Stimulated activated CD4-positive, alpha-beta T cell treated with anti-CD3 and anti-CD28 coated beads, Interleukin-15, amount 100 ng/mL, for 1 hour (primary cell): ENCODE measurements at places on chromosomes 1 and 21.

DNA sequence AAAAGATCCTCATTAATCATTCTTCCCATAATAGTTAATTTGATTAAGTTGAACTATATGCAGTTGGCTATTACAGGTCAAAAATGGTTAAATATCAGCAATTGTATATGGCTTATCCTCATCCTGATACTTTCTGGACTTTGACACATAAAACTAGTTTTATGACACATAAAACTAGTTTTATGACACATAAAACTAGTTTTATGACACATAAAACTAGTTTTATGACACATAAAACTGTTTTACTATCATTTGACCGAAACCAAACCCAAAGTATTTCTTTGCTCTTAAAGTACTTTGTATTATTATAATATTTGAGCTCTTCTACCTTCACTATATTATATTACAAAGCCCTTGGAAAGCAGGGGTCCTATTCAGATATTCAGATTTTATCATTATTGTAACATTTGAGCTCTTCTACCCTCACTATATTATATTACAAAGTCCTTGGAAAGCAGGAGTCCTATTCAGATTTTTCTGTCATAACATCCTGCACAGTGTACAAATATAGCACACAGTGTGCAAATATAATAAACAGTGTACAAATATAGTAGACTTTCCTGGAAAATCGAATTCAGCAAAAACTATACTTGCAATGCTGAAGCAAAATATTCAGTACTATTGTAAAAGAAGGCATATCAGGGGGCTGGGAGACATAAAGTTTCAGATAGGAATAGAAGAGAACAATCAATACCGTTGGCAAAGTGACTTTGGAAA, 53.0 kb downstream of the NVL start:
- DNase-seq: no peak

GRCh38 chr1:58755468-58755872, 28.4 kb downstream of the JUN start:
- peak; percentile 4 for DNase-seq

DNA sequence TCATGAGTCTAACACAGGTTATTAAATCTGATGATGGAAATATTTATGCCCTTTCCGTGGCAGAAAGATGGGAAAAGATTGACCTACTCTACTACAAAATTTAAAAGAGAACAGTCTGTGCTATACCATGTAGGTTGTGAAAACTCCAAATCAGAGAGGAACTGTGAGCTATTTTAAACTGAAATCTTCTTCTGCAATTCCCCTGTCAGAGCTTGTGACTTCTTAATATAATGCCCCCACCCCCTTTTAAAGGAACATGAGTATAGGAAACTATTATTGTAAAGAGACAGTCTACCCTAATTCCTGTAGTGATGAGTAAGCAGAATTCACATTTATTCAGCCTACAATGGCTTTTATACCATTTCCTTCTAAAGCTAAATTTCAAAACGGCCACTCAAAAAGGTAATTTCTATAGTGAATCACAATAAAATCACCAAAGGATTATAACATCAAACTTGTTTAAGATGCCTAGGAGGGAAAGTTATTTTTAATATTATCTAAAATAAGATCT, 11.7 kb downstream of the DSCAM start:
- DNase-seq: no peak

GRCh38 chr1:167770127-167770526, 48.3 kb downstream of the MPZL1 start:
- no peak for DNase-seq

GRCh38 chr1:24987424-24987823, 57.3 kb upstream of the RUNX3 start:
- no peak for DNase-seq

- DNase-seq: no peak
Measured at GRCh38 chr1:14915356-14916054, 238.0 kb upstream of the TMEM51 start.

- DNase-seq: no peak
Measured at GRCh38 chr1:162736184-162736583, 54.3 kb upstream of the HSD17B7 start.

GRCh38 chr1:234755449-234755863, 145.5 kb upstream of the IRF2BP2 start:
- DNase-seq: no peak

GRCh38 chr21:40765811-40766210, 81.1 kb downstream of the DSCAM start:
- DNase-seq: no peak

GRCh38 chr1:245946905-245947304, 560.2 kb downstream of the SMYD3 start:
- DNase-seq: no peak

- no peak for DNase-seq
Measured at GRCh38 chr21:45303751-45304475, 16.2 kb upstream of the POFUT2 start.

- DNase-seq: no peak
Measured at GRCh38 chr1:93362237-93362636, 16.5 kb downstream of the DR1 start.

DNA sequence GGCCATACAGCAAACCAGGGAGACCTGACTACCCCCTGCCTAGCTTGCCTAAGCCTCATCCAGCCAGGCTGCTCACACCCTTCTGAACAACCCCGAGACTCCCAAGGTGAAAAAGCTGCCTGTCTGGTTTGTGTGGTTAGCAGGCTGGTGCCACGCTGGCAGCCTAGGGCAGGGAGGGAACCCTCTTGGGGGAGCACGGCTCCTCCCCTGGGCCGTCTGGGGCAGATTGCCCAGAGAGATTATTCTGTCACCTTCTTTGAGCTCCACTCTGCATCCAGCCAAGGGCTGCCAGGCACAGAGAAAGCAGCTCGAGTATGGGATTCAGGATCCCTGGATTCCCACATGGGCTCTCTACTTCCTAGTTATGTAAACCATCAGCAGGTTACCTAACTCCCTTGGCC, 27.5 kb upstream of the TCEA3 start:
- no peak for DNase-seq

- no peak for DNase-seq
Measured at GRCh38 chr1:206663362-206663761, 21.3 kb upstream of the MAPKAPK2 start.

DNA sequence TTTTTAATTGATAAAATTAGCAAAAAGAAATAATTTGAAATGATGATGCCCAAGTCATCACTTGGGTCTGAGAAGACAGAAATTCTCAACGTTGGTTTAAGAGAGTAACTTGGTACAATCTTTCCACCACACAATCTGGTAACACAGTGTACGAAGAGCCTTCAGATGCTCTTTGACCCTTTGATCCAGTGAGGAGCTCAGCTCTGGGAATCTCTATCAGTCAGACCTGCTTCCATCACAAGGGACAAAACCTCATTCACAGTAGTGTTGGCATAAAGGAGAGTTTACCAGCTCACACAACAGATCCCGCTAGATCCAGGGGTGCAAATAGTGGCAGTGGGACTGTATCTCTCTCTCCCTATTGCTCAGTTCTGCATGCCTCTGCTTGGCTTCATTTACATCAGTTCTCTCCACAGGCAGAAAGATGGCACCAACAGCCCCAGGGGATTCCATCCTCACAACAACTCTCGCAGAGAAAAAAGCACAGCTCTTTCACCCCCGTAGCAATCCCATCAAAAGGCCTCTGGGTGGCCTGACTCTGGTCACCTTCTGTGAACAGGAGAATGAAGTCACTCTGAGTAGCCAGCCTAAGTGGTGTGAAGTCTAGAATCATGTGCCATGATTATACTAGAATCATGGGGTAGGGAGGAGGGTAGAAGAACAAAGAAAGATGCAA, 119.7 kb downstream of the ZNF281 start:
- DNase-seq: no peak

GRCh38 chr1:116908820-116909511, 750 bp upstream of the PTGFRN start:
- no peak for DNase-seq

- DNase-seq: no peak
Measured at GRCh38 chr1:110876748-110877341, 3.9 kb downstream of the CD53 start.

DNA sequence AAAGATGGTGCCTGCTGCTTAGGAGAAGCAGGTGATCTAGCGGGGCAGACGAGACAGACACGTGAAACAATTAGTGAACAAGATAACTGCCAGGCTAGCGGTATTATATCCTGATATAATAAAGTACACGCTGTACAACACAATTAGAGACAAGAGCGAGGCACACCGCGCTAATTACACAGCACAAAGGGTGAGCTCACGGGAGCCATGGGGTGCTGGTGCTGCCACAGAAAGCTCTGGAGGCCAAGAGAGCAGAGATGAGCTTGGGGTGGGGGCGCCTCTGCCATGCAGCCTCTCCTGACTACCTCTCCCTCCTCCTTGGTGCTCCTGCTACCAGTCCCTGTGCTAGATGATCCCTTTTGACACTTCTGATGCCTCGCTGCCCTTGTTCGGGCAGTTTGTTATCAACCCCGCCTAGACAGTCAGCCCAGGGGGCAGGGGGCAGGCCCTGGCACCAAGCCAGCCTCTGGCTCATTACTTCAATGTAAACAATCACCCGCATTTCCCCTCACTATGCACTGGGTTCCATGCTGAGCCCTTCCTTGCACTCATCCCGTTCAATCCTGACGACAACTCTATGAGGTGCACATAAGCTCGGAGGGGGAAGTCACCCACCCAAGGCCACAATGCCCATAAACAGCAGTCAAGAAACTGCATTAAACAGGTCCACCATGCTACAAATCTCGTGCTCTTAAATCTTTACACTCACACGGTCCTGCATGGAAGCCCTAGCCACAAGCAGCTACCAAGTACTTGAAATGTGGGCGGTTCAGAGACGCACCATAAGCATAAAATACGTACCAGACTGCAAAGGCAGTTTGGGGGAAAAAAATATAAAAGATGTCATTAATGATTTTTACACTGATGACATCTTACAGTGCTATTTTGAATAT, 103.0 kb downstream of the SSBP3 start:
- no peak for DNase-seq

DNA sequence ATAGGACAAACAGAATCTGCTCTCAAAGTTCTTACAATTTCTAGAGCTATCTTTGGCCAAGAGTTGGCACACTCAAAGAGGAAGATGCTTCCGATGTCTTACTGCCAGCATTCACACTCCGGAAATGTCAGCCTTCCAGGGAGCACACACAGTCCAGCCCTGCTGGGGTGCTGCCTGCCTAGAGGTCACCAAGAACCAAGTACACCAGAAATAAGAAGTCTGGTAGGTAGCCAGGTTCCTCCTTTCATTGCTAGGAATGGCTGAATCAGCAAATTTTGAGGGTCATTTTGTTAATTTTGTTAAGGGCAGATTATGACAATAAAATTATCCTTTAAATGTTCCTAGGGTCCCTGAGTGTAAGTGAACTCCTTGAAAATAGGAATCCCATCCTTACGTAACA, 77.5 kb downstream of the PLPP3 start:
- DNase-seq: no peak

DNA sequence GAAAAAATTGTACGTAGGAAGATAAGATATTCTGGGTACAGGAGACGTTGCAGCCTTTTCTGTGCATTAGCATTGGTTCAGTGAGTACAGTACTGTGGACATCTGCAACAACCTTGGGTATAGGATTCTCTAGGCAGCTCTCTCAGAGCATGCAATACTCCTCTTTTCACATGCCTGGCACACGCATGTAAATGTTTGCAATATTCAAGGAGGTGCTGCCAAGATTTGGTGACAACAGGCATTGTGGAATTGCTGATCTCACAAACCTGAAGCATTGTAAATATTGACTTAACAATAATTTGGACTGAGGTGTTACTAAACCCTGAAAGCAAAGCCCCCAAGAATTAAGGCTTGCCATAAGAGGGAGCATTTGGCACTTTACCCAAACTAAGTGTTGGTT, 126.8 kb downstream of the GRIK1 start:
- no peak for DNase-seq

DNA sequence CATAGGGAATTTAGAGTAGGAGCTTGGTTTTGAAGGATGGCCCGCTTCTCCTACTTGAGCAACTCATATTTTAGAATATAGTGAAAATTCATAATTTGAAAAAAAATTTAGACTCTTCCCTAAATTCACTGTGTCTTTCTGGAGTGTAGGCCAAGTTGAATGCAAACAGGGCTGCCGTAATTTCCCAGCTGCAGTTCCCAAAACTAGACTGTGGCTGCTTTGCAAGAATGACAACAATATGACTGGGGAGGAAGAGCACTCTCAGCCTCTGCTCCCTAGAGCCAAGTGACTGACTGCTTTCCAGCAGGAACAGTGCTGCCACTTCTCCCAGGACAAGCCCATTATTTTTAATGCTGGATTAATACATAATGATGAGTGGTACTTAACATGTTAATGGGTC, 209.0 kb downstream of the RHOU start:
- no peak for DNase-seq

- no peak for DNase-seq
Measured at GRCh38 chr1:207145401-207146058, 41.5 kb downstream of the C4BPA start.

DNA sequence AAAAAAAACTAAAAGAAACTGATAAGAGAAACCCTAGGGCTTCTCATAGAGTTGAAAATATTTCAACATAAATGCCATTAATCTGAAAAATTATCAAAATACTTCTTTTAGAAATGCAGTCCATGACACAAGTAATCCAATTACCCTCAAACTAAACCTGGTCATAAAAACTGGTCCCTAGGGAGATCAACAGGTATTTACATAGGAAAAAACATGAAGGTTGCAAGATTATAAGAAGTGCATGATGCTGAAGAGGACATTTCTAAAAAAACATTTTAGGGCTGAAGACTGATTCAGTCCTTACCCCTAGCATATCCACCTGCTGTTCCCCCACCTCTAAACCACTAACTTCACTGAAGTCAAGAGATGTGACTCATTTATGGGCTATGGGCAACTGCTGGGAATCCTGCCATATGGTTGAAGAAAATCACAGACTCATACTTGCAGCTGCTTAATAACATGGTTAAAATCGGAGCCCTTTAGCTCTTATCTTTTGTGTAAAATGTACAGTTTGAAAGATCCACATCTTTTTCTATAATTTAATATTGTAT, 131.0 kb upstream of the RUNX1 start:
- no peak for DNase-seq

- no peak for DNase-seq
Measured at GRCh38 chr1:38777464-38777957, 82.1 kb downstream of the RRAGC start.

DNA sequence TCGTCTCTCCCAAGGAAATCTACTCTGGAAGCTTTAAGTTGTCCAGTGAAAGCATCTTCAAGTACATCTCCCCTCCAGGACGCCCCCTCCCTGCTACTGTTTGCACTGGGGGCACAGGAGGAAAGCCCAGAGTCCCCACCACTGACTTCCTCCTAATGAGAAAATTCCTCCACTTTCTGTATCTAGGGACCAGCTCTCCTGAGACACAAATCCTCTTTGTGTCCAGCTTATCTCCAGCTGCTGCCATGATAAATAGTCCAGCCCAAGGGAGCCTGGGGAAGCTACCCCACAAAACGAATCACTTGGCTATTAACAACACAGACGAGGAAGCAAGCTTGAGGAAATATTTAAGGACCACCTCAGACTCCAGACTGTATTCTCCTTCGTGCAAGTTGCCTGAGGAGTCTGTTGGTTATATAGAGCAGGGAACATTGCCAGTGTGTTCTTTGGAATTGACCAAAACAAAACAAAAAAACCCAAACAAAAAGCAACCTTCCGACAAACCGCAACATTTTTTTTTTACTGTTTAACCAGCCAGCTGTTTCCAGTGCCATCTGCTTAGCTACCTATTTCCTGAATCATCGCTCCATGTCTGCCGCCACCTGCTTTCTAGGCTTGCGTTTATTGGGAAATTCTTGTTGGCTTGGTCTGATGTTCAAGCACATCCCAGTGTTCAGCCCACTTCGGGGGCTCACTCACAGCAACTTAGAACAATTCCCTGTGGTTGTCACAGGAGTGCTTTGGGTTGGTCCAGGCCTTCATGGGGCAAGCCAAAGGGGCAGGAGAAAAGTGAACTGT, 7.7 kb downstream of the C1orf226 start:
- no peak for DNase-seq
